ENCODE measurements at places on chromosomes 1 and 21. TPM values are rescaled to one million over a fixed set of nuclear protein-coding genes. Genes with fewer than 3 reads are reported as not detected.

Gene ZNF695
- total RNA-seq, result 3.0 TPM

Gene SELL
- 3.3 TPM for total RNA-seq

Gene OR2L3
- total RNA-seq, result not detected

Gene ALX3
- total RNA-seq, result not detected

Gene RCSD1
- 0.96 TPM for total RNA-seq

Gene KIAA1614
- total RNA-seq, result 4.0 TPM

Gene ASCL5
- total RNA-seq, result not detected

Gene SLFNL1
- total RNA-seq, result 0.57 TPM

Gene DIO1
- not detected for total RNA-seq

Gene CR1L
- not detected for total RNA-seq

Gene TOR1AIP2
- total RNA-seq, result 156 TPM

Gene CHODL
- total RNA-seq, result 0.10 TPM

Gene CLCA4
- total RNA-seq, result not detected

Gene LRRC38
- not detected for total RNA-seq

Gene FMO4
- total RNA-seq, result 1.2 TPM

Gene OR2C3
- not detected for total RNA-seq

Gene IVL
- total RNA-seq, result not detected

Gene CLEC20A
- total RNA-seq, result not detected

Gene GNG12
- 285 TPM for total RNA-seq

Gene PLPP3
- total RNA-seq, result 59.4 TPM

Gene LY9
- not detected for total RNA-seq

Gene TTLL10
- not detected for total RNA-seq

Gene C1orf210
- total RNA-seq, result not detected

Gene CYP4A11
- total RNA-seq, result not detected

Gene RGS16
- total RNA-seq, result 0.33 TPM

Gene COL11A1
- total RNA-seq, result under 0.01 TPM

Gene TNFRSF1B
- total RNA-seq, result 38.6 TPM

Gene TDRD5
- total RNA-seq, result not detected
